Stimulated activated CD8-positive, alpha-beta memory T cell treated with anti-CD3 and anti-CD28 coated beads, Interleukin-4, amount 100 ng/mL, for 4 hours (primary cell): ENCODE measurements at places on chromosomes 11 and 22.

DNA sequence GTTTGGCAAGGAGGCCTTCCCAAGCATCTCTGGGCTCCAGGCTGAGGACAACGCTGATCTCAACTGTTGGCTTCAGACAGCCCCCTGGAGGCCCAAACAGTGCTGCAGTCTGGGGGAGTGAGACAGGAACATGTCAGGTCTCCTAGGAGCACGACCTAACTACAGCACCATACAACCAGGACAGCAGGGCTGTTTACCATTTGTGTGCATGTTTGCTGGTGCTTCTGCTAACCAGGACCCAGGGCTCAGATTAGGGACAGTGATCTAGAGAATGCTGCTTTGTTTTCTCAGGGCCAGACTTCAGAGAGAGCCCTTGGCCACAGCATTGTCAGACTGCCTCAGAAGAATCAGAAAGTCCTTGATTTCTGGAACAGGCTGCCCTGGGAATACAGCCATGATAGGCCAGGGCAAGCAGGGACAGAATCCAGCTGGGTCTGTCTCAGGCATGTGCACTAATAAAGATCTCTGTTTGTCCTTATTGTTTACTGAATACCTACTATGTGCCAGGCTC, 126.5 kb downstream of the VPREB1 start:
- DNase-seq: no peak

- DNase-seq: no peak
These were observed 7.6 kb upstream of the CHKA start for GRCh38 chr11:68128682-68129327.

GRCh38 chr11:119015054-119015611, 3.0 kb downstream of the RPS25 start:
- DNase-seq: no peak

- DNase-seq: no peak
These were observed 146.0 kb upstream of the TBCEL start for GRCh38 chr11:120877746-120878365.

DNA sequence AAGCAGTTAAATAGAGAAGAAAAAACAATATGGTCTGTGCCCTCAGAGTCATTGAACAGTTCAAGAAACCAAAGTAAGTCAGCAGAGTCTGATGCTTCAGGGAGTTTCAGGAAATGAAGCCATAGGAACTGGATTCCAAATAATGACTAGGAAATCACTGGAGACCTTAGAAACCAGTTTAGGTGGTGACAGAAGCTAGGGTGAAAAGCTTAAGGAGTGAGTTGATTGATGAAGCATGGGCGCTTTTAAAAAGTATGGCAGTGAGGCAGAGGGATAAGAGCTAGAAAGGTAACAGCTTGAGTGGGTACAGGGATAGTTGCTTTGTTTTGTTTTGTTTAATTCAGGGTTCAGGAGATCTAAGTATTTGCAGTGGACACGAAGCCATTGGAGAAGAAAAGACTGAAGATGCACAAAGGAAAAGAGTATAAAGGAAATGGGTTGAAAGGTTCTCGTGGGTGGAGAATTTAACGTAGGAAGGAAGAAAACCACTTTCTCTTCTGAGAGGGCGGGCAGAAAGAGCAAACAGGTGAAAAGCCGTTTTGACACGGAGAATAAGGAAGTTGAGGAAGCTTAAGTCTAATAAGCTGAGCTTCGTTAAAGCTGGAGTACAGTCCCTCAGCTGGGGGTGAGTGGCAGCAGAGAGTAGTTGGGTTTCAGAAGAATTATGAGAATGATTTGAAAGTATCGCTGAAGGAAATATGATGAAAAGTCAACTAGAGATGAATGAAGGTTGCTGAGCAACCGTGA, 14.8 kb downstream of the SGSM3 start:
- no peak for DNase-seq

GRCh38 chr11:120518356-120518755, 6.8 kb downstream of the GRIK4 start:
- DNase-seq: no peak

DNA sequence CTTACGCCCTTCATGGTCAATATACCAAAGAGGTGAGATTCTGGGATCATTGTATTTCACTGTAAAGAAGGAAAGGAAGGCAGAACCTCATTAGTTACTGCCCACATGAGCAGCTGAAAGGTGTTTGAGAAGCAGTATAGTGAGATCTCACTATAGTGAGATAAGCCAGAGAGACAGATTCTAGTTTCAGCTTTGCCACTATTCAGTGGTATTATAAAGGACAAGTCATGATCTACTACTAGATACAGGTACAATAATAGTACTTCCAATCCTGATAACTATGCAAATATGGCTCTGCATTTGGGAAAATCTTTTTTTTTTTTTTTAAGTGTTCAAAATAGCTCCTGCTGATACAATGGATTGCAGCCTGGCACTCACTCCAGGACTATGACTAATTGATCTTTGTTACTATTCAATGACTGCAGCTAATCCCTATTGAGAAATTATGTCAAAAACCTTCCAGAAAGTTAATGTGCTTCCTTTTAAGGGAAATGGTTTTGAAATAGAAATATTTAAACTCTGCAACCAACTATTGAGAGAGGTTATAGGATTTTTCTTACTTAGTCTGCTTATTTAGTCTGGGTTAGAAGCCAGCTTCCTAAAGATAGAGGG, 8.3 kb upstream of the DLAT start:
- DNase-seq: no peak

DNA sequence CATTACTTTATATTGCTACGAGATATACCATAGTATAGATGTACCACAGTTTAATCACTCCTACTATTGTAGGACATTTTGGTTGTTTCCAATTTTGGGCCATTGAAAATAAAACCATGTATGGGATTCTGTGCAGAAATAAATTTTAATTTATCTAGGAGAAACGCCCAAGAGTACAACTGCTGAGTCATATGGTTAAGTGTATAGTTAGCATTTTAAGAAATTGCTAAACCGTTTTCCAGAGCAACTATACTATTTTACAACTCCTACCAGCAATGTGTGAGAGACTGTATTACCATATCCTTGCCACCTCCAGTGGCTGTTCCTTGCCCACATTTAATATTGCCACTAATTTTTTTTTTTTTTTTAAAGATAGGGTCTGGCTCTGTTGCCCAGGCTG, 163.1 kb downstream of the SBF2 start:
- DNase-seq: no peak

GRCh38 chr11:35041070-35041554, 97.9 kb upstream of the CD44 start:
- DNase-seq: no peak

GRCh38 chr11:58596621-58597020, 17.8 kb downstream of the ZFP91 start:
- no peak for DNase-seq

DNA sequence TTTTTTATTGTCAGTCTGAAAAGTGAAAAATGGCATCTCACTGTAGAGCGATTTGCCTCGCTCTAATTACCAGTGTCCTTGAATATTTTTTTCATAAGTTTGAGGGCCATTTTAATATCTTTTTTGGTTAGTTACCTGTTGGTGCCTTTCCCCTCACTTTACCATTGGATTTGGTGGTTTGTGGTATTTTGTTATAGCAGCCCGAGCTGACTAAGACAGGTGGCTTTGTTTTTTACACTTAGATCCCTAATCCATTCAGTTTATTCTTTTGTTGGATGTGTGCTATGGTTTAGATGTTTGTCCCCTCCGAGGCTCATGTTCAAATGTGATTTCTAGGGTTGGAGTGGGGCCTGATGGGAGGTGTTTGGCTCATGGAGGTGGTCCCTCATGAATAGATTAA, 6.5 kb upstream of the CAPN5 start:
- no peak for DNase-seq

DNA sequence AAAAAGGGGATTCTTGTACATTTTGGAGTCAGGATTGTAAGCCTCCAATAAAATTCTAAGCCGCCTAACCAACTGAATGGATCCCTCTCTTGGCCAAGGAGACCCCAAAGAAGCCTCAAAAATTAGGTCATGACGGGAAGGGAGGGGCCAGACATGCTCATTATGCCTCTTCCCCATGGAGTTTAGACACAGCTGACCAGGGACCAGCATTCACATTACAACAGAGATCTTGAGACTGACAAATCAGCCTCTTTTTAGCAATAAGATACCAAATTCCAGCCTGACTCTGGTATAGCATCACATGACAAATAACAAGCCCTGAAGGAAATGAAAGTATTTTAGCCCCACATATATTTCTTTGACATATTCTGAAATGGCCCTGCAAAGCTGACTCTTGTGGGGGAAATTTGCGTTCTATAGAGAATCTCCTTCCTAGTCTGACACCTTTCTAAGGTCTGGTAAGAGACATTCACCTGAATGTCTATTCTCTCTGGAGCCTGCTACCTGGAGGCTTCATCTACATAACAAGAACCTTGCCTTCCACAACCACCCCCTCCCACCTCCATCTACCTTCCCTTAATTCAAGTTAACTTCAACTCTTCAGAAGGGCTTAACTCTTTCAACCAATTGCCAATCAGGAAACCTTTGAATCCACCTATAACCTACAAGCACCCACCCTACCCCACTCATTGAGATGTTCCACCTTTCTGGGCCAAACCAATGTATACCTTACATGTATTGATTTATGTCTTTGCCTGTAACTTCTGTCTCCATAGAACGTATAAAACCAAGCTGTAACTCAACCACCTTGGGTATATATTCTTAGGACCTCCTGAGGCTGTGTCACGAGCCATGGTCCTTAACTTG, 10.3 kb downstream of the GAL start:
- DNase-seq: no peak

DNA sequence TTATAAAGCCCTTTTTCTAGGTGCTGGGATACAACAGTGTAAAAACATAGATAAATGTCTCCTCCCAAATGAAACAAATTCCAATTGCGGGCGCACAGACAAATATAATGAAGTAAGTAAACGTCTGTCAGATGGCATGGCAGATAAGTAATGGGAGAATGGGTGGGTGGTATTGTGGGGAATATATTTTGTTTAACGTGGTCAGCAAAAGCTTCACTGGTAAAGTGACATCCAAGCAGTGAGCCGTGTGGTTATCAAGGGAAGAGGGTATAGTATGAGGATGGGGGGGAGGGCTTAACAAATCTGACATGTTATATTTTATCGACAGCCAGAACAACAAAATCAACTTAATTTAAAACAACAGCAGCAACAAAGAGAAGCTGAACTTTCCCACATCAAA, 1.2 kb downstream of the SVIP start:
- DNase-seq: no peak

GRCh38 chr11:27582621-27583020, 76.1 kb upstream of the LIN7C start:
- DNase-seq: no peak

DNA sequence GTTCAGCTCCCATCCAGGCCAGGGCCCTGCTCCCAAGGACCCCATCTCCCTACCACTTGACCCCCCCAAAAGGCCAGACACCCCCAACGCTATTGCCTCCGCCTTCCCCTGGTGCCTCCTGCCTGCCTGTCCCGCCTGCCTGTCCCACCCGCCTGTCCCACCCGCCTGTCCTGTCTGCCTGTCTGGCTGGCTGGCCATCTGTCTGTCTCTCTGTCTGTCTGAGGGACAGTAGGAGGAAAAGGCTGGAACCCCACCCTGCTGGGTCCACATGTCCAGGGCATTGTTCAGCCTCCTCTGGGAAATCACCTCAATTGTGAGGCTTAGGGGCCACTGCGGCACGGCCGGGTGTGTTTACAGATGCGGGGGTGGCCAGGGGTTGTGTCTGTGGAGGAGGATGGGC, 25.3 kb upstream of the CBX7 start:
- DNase-seq: no peak

- no peak for DNase-seq
These were observed 101.7 kb downstream of the METTL15 start for GRCh38 chr11:28209906-28210305.

- DNase-seq: no peak
These were observed 23.2 kb downstream of the SMIM38 start for GRCh38 chr11:69178819-69179482.

DNA sequence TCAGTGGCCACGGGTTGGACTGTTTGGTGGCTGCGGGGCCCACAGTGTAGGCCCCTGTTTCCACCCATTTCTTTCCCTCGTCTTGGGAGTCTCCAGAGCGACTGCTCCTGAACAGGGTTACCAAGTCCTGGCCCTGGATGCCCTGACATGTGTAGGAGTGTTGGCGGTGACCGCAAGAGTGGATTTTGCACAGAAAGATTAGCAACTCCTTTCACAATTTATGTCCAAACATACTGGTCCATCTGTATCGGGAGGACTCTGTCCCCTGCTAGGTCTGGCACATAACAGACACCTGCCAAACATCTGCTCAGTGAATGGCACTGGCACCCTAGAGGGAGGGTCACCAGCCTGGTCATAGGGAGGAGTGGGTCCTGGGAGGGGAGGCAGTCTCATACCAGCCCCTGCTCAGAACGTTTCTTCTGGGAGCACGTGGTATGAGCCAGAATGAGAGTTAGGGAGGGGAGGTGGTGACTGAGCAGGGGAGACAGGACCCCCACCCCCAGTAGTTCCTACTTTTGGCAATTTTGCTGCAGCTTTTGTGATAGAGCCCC, 3.4 kb upstream of the APOA1 start:
- DNase-seq: no peak

- no peak for DNase-seq
These were observed 11.3 kb upstream of the PIM3 start for GRCh38 chr22:49948958-49949913.

DNA sequence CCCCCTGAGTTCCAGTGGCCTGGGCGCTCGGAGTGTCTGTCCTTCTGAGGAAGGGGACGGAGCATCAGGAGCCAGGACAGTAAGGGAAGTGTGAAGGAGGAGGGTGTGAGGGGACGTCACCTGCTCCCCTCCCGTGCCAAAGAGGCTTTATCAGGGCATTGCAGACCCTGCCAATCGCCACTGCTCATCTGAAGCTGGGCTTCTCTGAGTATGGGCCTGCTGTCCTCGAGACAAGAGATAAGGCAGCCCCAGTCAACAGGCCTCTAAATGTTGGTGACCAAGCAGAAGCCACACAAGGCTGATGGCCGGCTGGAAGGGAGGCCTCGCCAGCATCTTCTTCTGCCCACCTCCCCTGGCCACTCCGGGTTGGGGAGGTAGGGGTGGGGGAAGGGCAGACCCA, 29.8 kb downstream of the LIF start:
- no peak for DNase-seq

GRCh38 chr11:46330563-46331281, 16.5 kb upstream of the DGKZ start:
- DNase-seq: no peak

DNA sequence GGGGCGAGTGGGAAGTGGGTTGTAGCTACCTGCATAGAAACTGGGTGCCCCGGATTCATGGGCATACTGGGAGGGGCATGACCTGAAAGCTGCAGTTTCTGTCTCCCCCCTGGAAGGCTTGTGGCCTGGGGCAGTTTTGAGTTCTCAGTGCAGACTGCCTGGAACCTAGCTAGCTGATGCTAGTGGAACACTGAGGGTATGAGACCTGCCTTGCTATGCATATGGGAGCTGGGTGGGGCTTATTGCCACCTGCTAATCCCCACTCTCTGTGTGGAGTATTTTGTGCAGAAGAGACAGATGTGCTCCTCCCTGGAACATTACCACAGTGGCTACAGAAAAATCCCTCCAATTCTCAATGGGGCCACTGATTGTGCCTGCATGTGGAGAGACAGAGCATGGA, 11.7 kb upstream of the OR56B4 start:
- no peak for DNase-seq

DNA sequence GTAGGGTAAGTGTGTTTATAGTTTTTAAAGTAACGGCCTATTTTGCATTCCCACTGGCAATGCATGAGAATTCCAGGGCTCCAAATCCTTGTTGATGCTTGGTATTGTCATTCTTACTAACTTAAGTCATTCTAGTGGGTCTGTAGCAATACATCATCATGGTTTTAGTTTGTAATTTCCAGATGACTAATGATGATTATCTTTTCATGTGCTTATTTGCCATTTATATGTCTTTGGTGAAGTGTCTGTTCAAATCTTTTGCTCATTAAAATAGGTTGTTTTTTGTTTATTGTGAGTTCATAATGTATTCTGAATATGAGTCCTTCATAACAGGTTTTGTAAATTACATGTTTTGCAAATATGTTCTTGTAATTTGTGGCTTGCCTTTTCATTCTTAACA, 31.2 kb downstream of the MTMR3 start:
- no peak for DNase-seq
